ENCODE measurements at places on chromosomes 7 and 10.

- peak; percentile 24 for DNase-seq
Observed at GRCh38 chr10:14173706-14174594, 156.8 kb downstream of the FRMD4A start.

GRCh38 chr10:64091897-64092296 is 570.7 kb downstream of the REEP3 start:
- peak; percentile 21 for DNase-seq

GRCh38 chr10:94174838-94175237 is 181.1 kb downstream of the PLCE1 start:
- no peak for DNase-seq

DNA sequence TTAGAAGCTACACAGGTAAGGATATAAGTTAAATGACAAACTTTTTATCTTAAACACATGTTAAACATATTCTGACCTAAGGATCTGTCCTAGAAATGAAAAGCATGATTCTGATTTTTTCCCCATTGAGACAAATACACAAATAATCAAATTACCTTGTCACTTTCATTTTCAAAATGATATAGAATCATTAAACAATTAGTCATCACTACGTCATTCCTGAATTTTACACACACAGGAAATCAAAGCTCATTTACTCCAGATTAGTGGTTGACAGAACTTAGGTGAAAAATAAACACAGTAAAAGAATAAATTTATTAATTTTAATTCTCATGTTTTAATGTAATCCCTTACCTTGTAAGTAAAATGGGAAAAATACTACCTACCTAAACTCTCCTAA is 89.0 kb downstream of the AASS start:
- DNase-seq = no peak

GRCh38 chr10:133241501-133242205 is 4.0 kb downstream of the VENTX start:
- no peak for DNase-seq

- no peak for DNase-seq
Observed at GRCh38 chr7:78213402-78213801, 414.8 kb downstream of the PHTF2 start.

- no peak for DNase-seq
Observed at GRCh38 chr10:14254368-14254767, 76.4 kb downstream of the FRMD4A start.

GRCh38 chr10:105044902-105045301 is 403.8 kb downstream of the SORCS3 start:
- DNase-seq = no peak

GRCh38 chr7:82049891-82050533 is 280.2 kb upstream of the HGF start:
- DNase-seq = peak; percentile 12

DNA sequence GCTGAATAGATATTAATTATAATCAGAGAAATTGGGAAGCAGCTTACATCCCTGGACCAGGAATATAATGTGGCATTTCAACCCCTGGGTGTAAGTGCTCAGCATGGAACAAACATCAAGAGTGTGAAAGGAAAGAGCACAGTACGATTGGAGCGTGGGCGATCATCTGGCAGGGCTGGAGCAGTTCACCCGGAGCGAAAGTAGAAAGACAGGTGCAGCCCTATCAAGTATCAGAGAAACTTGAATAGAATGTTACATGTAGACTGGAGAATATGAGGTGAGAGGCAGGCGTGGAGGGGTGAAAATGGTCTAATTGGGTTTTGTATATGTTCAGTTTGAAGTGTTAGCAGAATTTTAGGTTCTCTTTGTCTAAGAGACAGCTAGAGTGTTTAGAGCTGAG is 303.0 kb downstream of the MDFIC start:
- DNase-seq = no peak

DNA sequence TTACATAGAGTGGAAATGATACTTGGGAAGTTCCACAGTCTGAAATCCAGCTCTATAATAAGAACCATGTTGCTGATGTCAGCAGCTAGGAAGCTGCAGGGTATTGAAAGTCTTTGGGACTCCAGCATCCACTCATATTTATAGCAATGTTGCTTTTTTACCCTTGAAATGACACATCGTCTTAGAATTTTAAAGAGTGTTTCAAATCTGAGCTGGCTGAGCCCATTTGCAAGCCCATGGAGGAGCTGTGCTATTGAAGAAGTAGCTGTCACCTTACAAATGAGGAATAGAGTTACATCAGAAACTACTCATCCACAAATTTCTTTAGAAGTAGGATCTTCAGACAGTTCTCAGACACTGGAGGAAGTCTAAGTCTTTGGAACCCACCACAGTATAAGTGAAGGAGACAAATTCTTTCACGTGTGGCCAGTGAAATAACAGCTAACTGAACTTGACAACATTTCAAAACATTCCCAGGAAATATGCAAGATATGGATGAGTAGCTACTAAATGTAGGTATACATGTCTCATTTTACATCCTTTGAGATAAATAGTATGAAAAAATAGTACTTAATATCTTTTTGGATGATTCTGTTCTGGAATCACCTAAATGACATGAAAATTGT is 203.6 kb downstream of the ZNF365 start:
- no peak for DNase-seq

DNA sequence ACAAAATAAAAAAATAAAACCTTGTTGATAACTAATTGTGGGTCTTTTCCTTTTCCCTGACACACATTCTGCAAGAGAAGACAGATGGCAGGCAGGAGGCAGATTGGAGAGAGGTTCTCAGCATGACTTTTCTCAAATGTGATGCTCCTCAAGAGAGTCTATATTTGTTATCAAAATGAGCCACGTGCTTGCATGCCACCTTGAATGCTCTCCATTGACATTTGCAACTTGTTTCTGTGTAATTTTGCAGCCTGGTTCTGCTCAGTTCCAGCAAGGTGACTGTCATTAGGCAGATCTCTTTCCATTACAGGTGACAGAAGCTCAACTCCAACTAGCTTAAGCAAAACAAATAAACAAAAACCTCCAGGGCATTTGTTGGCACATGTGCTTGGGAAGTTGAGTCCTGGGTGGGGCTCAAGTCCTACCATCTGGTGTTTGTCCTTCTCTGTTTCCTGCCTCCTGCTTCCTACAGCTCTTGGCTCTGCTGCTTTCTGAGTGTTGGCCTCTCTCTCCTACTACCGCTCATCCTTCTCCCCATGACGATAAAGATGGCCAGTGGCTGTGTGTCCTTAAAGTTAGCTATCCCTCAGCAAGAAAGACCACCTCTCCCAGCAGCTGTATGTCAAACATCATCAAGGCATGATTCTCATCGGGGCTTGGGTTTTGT is 56.7 kb downstream of the GRK5 start:
- peak; percentile 13 for DNase-seq

DNA sequence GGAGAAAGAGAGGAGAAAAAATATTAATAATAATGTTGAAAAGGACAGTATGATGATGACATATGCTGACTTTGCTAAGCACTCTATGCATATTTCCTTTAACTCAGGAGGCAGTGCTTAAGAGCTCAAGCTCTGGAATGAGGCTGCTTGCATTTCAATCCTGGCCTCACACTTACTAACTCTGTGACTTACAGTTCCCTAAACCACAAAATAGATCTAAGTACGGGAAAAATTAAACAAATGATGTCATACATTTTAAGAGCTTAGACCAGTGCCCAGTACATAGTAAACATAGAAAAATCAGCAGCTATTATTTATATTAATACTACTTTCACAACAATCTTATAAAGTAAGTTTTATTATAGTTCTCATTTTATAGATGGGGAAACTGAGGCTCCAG is 61.3 kb downstream of the GFRA1 start:
- no peak for DNase-seq

- no peak for DNase-seq
Observed at GRCh38 chr10:106387063-106387462, 777.4 kb downstream of the SORCS1 start.

GRCh38 chr10:87651801-87652200 is 7.9 kb upstream of the PAPSS2 start:
- DNase-seq = no peak

GRCh38 chr10:52027055-52027705 is 286.9 kb upstream of the DKK1 start:
- no peak for DNase-seq

- no peak for DNase-seq
Observed at GRCh38 chr7:151086802-151087244, 548 bp downstream of the AGAP3 start.

- DNase-seq = no peak
Observed at GRCh38 chr7:48458701-48459524, 287.7 kb downstream of the ABCA13 start.

GRCh38 chr7:41476460-41476803 is 226.5 kb downstream of the INHBA start:
- no peak for DNase-seq

GRCh38 chr7:130210181-130210935 is 2.7 kb downstream of the SSMEM1 start:
- DNase-seq = no peak

DNA sequence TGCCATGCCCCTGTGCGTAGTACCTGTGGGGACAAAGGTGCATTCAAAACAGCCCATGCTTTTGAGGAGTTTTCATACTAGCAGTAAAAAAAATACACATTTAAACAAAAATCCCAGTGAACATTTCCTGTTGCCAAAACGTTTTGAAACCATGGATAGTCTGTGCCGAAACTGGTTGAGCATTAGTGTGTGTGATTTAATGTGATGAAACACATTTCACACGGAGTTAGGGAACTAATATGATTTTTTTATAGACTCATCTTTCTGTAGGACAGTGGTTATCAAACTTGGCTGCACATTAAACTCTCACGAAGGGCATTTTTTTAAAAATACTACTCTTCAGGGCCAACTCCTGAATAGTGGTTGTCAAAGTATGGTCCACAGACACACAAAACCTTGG is 111.8 kb upstream of the CREB5 start:
- no peak for DNase-seq

GRCh38 chr10:43801140-43801539 is 152.5 kb upstream of the ZNF32 start:
- no peak for DNase-seq

DNA sequence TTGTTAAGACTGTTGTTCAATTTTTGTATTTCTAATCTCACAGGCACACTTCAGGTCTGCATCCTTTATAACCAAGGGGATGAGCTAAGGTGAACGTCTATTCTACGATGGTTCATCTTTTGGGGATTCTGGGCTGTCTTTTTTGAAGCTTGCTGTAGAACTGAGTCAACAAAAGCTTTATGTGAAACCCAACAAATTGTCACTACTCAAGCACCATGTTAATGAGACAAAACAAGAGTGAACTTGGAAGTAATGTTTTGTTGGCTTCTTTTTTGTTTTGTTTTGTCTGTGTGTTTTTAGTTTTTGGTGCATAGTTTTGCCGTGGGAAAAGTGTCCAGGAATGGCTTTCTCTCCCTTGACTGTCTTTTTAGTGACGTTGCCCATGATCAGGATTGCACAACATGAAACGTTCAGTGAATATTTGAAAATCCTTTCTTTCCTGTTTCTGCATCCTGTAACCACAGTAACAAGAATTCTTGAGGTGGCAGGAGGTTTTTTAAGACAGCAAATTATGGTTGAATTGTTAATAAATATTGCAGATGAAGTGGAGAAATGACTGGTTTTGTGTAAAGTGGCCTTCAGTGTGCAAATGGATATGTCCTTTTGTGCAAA is 65.6 kb downstream of the WIPF3 start:
- DNase-seq = no peak

- DNase-seq = no peak
Observed at GRCh38 chr7:87032604-87033339, 26.7 kb downstream of the ELAPOR2 start.

DNA sequence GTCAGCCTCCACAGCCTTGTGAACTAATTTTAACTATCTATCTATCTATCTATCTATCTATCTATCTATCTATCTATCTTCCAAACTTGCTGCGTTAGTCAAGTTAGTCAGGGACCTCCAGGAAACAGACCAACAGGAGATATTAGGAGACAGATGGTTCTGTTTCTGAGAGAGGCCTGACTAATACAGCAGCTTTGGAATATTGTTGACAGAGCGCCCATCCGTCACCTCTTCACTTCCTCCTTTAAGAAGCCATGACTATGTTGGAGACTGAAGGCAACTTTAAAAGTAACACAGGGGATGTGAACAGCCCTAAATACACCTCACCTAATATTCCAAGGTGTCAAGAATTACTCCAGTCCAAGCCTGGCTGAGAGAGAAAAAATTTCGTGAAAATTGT is 280.9 kb upstream of the IGFBP3 start:
- no peak for DNase-seq

DNA sequence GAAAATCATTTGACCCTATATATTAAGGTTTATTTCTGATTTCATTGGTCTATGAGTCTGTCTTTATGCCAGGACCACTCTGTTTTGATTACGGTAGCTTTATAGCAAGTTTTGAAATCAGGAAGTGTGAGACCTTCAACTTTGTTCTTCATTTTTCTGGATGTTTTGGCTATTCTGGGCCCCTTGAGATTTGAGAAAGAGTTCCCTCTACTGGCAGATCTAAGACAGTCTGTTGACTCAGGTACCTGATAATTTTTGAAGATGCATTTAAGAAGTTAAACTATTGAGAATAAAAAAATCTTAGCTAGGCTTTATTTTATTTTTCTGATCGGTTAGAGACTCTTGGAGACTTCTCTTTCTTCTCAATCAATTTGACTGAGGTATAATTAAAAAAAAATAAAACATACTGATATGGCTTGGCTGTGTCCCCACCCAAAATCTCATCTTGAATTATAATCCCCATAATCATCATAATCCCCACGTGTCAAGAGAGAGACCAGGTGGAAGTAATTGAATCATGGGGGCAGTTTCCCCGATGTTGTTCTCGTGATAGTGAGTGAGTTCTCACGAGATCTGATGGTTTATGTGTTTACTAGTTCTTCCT is 209.2 kb downstream of the SNX10 start:
- peak; percentile 27 for DNase-seq

DNA sequence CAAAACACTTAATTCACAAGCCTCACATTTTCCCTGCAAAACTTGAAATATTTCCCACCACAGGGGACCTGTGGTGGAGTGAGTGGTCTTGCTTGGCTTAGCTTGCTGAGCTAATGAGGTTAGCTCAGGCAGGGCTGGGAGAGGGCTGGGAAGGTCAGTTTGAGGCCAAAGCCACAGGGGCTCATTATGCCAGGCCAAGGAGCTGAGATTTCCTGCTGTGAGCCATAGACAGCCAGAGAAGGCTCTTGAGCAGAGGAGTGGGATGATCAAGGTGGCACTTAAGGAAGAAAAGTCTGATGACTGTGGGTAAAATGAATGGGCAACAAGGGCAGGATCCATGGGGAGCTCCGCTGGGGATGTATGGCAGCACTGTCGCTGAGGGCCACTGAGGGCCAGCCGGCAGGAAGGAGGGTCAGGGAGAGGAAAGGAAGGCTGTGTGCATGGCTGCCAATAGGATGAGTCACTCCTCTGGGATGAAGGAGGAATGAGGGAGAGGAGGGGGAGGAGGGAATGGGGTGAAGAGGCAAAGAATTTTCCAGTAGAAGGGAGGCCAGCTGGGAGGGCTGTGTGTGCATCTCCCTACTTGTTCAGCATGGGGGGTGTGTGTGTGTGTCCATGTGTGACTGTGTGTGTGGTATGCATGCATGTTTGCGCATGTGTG is 18.7 kb upstream of the ZNF488 start:
- DNase-seq = peak; percentile 79
